ENCODE measurements at places on chromosomes 6 and 20.

DNA sequence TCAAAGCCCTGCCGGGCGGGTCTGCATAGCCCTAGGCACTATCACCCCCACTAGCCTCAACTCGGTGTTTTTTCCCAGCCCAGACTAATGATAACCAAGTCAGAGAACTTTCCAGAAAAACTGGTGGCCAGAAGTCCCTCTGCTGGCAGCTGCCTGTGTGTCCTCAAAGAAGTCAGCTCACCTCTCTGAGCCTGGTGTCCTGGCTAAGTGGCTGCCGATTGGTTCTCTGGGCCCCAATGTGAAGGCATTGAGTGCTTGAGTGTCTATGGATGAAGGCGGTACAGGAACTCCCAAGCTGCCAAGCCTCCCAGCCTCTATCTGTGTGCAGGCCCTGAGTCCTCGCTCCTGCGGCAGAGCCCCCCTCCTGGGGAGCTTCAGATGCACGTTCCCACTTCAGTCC is 355.6 kb downstream of the TAF4 start:
- no peak for DNase-seq

DNA sequence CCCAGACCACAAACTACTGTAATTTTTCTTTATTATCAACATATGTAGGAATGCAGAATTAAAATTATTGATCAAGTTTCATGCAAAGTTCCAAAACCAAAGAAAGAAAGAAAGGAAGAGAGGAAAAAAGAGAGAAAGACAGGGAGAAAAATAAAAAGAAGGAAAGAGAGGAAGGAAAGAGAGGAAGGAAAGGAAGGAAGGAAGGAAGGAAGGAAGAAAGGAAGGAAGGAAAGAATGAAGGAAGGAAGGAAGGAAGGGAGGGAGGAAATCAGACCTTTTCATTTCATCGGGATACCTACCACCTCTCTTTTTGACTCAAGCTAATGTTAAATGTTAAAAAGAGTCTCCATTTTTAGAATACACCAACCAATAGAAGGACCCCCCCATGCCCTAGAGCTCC is 31.9 kb downstream of the DCDC2 start:
- no peak for DNase-seq

GRCh38 chr20:25084626-25085187 is 2.8 kb upstream of the VSX1 start:
- DNase-seq: no peak

- no peak for DNase-seq
Observed at GRCh38 chr6:24340998-24341938, 16.6 kb downstream of the DCDC2 start.

DNA sequence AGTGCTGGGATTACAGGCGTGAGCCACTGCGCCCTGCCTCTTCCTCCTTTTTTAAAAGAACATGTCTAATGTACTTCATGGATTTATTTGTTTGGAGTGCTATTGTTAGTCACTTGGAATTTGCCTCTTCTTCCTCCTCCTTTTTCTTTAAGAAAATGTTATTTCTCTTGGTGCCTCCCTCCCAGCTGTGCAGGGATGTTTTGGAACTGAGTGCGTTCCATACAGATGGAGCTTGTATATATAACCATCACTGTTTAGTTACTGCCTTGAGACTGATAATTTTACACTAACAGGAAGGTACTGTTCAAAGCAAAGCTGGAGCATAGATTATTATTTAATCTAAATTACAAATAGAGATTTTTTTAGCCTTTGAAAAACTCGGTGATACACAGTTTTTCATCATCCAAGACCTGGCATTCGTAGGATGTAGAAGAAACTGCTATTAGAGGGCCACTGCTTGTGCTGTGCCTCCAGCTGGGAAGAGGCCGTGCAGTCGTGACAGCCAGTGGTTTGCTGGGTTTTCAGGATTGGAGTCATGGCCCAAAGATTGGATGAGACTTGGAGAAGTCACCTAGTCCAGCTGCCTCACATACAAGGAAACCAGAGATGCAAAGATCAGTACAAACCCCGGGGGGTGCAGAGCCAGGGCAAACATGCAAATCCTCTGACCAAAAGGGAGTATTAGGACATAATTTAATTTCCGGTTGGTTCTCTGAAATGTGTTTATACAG is 123.1 kb downstream of the PLEKHG1 start:
- no peak for DNase-seq

DNA sequence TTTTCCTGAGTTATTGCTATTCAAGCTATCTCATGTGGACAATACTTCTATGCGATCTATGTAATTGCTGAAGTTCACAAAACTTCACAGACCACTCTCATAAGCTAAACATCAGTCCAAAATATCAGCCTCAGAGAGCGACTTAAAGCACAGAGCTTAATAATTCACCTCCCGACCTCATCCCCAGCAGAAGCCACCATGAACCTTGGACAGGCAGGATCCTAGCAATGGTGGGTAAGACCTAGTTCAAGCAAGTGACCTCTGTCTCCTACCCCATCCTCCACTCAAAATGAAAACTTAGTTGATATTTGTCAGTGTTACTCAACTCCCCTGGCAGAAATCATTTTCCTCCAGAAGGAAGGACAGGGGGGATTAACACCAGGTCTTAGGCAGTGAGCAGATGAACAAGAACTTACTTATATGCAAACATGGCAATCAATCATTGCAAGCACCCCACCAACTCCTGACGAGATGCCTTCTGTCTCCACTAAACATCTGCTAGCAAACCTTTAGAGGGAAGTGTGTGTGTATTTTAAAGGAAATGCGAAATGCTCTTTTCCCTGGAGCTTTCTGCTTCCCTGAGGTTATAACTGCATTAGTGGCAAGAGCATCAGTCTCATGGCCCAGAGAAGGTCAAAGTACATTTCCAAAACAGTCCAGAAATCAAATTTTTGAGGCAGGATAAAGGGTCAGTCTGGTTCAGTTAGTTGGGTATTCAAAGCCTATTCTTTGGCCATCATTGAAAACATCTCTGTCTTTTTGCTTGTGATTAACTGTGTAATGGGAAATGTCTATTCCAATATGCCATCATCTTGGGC is 90.0 kb downstream of the SLC22A23 start:
- no peak for DNase-seq

GRCh38 chr6:30212865-30213666 is at the start of gene TRIM26:
TRIM26 (minus strand) TSS chr6:30213406; CDS start chr6:30199103, 14,303 bp downstream.
- DNase-seq: peak; percentile 99

DNA sequence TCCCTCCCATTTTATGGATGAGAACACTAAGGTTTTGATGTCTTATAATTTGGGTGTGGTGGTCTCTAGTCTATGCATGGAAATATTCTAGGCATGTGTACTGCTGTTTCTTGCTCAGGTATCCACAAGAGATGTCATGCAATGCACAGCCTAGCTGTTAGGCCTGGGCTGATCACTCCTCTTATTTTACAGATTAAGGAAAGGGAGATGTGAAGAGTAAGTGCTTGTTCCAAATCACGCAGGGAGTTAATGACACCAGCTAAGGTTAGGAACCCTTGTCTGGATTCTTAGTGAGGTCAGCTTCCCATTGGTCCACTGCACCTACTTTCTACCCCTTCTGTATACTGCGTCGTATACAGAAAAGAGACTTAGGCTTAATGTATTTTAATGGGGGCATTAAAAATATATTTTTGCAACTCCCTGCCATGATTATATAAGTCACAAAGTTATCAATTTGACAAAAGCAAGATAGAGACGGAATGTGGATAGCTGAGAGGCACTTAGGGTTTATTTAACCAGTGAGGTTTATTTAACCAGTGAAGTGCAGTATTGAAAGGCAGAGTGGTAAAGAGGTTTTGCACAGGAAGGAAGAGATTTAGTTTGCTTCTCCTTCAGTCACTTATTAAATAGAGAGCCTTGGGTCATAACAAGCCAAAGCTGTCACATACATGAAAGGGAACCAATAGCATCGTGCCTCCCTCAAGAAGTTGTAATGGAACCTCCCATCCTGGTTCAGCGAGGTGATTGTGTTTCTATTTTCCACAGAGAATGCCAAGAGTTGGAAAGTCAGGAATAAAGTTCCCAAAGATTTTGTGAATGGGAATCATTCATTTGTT is 95.0 kb upstream of the FAM184A start:
- no peak for DNase-seq

DNA sequence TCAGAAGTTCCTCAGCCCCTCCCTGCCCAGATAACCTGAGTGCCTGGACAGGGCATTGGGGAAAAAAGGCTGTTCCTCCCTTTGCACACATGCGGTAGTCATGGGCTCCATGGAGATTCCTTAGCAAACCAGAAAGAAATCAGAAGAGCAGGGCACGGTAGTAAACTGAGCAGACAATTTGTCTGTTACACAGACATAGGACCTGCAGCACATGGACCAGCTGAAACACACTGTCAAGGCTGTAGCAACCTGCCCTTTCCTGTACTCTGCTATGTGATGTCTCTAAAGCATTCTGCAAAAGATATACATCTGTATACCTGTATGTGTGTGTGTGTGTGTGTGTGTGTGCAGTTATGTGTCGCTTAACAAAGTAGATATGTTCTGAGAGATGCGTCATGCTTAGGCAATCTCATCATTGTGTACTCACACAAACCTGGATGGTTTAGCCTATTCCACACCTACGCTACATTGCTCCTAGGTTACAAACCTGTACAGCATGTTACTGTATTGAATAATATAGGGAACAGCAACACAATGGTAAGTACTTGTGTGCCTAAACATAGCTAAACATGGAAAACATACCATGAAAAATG is 44.4 kb upstream of the BMP5 start:
- DNase-seq: no peak

DNA sequence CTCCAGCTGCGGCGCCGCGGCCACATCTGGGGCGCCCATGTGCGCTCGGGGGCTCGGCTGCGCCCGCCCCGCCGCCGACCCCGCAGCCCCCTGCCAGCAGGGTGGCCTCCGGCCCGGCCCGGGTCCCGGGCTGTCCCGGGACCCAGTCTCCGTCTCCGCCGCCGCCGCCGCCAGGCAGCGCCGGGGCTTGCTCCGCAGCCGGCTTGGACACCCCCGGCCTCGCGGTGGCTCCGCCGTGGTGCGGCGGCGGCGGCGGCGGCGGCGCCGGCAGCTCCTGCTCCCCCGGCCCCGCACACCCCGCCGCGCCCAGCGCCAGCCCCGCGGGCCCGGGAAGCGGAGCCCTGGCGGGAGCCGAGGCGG is 219 bp downstream of the ISM1 start:
- no peak for DNase-seq

GRCh38 chr6:21729431-21729830 is 135.9 kb downstream of the SOX4 start:
- DNase-seq: no peak

DNA sequence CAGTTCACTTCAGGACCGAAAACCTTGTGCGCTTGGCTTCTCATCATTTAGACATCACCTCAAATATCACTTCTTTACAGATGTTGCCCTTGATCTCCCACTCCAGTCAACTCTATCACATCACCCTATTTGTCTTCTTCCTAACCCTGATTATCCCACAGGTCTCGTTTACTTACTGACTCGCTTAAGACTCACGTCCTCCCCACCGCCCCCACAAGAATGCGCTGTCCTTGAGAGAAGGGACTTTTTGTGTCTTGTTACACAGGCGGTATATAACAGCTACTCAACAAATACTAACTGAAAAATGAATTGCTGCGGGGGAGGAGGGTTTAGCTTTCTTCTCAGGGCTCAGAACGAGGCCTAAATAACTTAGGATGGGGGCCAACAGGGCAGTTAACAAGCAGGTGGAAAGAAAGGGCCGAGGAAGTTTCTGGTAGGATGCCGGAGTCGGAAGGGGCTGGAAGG is 527 bp downstream of the TOMM34 start:
- DNase-seq: no peak

DNA sequence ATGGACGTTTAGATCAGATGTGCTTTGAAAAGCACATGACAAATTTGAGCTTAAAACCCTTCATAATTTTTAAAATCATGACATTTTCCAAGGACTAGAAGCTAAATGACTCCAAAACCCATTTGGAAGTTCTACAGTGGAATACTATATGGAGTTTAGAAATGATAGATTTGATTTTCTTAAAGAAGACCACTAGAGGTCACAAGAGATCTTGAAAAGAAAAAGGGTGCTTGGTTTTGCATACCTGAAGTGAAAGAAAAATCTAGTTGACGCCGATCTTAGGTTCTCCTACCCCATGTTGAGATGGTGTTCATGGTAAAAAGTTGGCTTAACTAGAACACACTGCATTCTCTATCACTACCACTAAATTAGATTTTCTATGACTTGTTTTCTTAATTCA is 31.5 kb downstream of the CFAP61 start:
- DNase-seq: no peak

GRCh38 chr20:38674765-38675133 is 49.5 kb upstream of the SLC32A1 start:
- no peak for DNase-seq

GRCh38 chr20:47198254-47198671 is 158.2 kb downstream of the ZMYND8 start:
- no peak for DNase-seq

- DNase-seq: no peak
Observed at GRCh38 chr20:37943501-37944455, 40.9 kb downstream of the VSTM2L start.

DNA sequence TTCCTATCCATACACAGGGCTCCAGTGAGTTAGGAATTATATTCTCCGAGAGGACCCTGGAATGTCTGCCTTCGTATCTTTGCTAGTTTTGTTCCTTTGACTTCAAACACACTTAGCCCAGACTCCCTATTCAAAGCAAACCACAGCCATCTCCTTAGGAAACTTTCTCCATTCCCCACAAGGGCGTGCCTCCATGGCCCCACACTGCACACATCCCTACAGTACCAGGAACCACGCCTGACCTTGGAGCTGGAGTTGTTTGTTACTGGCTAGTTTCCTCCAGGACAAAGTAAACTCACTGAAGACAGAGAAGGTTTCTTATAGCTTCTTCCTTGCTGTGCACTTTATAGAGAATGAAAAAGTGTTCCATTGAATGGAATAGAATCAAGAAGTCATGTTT is 412.8 kb upstream of the AGPAT4 start:
- DNase-seq: no peak

DNA sequence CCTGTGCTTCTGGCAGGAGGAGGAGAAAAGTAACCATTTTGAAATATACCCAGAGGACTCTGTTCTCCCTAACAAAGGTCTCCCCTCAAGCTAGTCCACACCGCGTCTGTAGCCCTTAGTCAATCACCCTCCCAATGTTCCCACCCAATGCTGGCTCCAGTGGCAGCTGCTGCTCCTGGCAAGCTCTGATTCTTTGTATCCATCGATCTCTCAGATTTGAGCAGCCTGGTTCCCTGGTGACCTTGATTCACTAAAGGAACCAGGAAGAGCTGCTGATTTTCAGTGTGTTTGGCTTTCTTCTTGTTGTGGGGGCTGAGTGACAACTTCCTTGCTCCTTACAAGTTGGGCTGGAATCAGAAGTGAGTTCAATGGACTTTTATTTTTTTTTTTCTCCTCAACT is 68.5 kb downstream of the FOXC1 start:
- DNase-seq: no peak

GRCh38 chr20:52349806-52350205 is 158.2 kb upstream of the ZFP64 start:
- no peak for DNase-seq

DNA sequence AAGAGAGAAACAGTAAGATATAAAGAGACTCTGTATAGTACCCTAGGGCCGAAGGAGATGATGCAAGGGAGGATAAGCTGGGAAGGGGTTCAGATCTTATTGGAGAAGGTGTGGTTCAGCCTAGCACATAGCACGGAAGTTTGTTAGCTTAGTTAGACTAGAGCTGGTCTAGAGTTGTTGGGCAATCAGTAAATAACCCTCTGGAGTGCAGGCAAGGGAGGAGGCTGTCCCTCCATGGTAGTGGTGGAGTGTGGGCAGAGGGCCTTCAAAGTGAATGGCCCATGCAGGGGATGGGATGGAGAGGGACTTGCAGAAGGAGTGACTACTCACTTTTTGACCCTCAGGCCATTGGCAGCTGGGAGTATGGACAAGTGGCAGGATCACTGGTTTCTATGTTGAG is 20.0 kb downstream of the TULP4 start:
- no peak for DNase-seq
